ENCODE measurements at places on chromosomes 12 and 14. TPM values are rescaled to one million over a fixed set of nuclear protein-coding genes. Genes with fewer than 3 reads are reported as not detected.

DNA sequence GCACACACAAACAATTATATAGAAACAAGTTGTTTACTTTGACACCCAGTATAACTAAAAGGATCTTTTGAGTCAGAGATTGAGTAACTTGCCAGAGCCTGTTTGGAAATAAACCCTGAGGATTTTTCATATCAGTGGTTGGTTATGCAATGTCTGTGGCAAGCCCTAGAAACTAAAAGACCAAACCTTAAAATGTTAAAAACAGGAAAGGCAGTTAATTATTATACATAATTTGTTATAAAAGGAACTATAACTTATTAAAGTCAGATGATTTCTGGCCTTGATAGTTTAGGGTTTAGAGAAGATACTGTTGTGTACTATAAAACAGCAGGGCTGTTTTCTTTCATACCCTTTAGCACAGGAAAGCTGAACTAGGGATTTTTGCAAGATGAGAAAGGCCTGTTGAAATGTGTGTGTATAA is 44.1 kb downstream of the PSEN1 start:
- DNase-seq: no peak
- H3K4me3 ChIP-seq: no peak overlapping the region
- no peak overlapping the region for H3K27ac ChIP-seq
- peaks cover 3% of the 10 kb centered on the region for H3K4me1 ChIP-seq

Gene HRK
- not detected for total RNA-seq

DNA sequence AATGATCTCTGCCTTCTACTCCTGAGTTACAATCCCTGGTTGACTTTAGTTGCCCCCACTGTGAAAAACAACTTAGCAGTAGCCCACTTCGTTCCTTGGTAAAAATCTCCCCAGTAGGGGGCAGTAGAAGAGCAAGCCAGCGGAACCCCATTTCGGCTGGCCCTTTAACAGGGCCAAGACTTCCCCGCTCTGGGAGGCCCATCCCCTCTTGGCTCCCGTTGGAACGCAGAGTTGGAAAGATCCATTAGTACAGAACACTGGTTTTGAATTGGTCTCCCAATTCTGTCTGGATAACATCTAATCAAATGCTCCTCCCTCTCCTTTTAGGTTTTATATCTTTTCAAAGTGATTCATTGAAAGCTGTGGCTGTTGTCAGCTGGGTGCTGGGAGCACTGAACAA is 1133.3 kb downstream of the BCL11B start:
- peaks cover 76% of the 10 kb centered on the region for H3K4me1 ChIP-seq
- peak overlapping the region; percentile 53 for H3K4me3 ChIP-seq
- peak overlapping the region; percentile 61 for H3K27ac ChIP-seq

Gene P2RX4
- 25.2 TPM for total RNA-seq

Gene ABCB9
- total RNA-seq: 5.4 TPM

DNA sequence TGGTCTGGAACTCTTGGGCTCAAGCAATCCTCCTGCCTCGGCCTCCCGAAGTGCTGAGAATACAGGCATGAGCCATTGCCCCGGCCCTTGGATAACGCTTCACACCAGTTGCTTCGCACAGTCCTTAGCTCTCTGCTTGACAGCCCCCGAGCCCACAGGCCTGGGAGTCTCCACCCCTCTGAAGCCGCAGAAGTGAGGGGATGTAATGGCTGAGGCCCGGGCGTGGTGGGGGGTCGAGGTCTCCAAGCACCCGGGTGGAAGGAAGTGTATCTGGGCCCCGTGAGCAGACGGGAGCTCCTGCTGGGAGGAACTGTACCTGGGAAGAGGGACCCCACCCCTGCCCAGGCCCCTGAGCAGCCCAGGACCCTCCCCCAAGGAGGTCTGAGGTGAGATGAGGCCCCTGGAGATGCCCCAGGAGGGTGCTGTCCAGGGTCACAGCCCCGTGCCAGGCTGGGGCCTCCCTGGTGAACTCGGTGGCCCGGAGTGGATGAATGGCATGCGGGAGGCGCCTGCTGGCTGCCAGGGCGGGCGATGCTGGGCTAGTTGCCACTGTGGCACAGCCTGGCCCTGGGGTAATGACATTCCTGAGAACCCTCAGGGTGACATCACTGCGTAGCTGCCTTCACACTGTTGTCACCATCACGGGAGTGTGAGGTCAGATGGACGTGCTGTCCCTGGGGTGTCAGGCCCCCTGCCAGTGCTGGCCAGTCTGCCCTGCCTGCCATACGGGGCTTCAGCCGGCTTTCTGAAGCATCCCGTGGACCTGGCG is 48.9 kb downstream of the KIF26A start:
- H3K27me3 ChIP-seq: no peaks in the 10 kb centered on the region
- H3K4me1 ChIP-seq: no peaks in the 10 kb centered on the region
- no peak for DNase-seq
- no peak overlapping the region for H3K4me3 ChIP-seq

Gene TRMT5
- 14.1 TPM for total RNA-seq

DNA sequence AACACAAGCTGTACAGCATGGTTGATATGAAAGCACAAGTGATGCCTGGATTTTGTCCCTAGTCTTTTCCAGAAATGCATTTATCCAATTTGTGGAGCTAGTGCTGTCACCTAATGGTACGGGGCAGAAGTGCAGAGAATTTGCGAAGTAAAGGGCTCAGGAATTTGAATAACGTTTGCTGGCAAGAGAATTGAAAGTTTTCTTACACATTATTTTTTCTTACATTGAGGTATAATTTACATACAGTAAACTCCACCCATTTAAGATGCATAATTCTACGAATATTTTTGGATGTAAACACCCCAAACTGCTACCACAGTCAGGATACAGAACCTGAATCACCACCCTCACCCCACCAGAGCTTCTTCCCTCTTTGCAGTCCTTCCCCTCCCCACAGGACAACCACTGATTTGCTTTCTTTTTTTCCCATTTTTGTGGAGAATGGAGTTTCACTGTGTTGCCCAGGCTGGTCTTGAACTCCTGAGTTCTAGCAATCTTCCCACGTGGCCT is 3.5 kb downstream of the AICDA start:
- H3K36me3 ChIP-seq: no peaks in the 10 kb centered on the region
- no peak for DNase-seq
- peaks cover 8% of the 10 kb centered on the region for H3K4me1 ChIP-seq

Gene PLEK2
- total RNA-seq: not detected

DNA sequence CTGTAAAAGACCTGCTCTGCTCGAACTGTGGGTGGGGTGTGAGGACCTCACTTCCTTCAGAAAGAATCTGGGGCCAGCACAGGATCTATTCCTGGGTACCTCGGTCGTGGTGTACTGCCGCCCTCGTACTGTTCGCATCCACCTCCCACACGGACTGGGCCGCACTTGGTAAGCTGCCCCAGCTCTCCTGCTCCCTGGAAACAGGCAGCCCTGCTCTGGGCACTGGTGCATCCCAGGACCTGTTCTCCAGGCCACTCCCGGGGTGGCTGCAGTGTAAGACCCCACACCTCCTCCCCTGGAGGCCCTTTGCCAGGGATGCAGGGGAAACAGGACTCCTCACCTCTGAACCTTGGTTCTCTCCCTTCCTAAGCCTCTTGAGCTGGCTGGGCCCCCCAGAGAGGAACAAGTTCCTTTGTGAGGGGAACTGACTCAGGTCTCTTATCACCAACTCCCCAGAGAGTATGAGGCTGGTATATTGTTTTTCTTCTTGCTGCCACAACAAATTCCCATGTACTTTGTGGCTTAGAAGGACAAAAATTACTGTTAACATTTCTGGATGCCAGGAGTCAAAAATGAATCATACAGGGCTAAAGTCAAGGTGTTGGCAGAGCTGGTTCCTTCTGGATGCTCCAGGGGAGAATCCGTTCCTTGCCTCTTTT is 276.5 kb downstream of the NUAK1 start:
- H3K36me3 ChIP-seq: no peaks in the 10 kb centered on the region
- no peaks in the 10 kb centered on the region for H3K4me1 ChIP-seq
- no peak for DNase-seq
- no peak overlapping the region for H3K27ac ChIP-seq
- no peaks in the 10 kb centered on the region for H3K27me3 ChIP-seq
- H3K4me3 ChIP-seq: no peak overlapping the region

DNA sequence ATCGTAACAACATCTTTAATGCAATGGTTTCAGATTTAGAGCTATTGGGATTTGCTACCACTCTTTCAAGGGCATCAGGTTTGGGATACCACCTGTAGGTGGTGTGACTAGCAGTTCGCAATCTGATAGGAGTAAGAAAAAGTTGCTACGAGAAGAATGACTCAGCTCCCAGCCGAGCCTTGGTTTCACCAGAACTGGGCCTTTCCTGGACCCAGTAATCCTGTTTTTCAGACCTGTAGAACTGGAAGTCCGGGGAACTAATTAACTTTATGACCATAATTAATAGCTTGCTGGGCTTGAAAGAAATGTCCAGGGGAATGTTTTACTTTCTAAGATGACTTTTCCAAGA is 770 bp downstream of the ABHD4 start:
- H3K27ac ChIP-seq: peak overlapping the region; percentile 79
- peaks cover 7% of the 10 kb centered on the region for H3K27me3 ChIP-seq
- DNase-seq: no peak
- peaks cover 43% of the 10 kb centered on the region for H3K4me1 ChIP-seq

Gene PKP2
- 0.11 TPM for total RNA-seq

- no peak overlapping the region for H3K27ac ChIP-seq
- H3K4me3 ChIP-seq: no peak overlapping the region
- DNase-seq: no peak
- H3K36me3 ChIP-seq: peaks cover 8% of the 10 kb centered on the region
These were observed 136.3 kb upstream of the PLXNC1 start for GRCh38 chr12:94012071-94012470.

- H3K27me3 ChIP-seq: no peaks in the 10 kb centered on the region
- DNase-seq: no peak
- no peak overlapping the region for H3K27ac ChIP-seq
- no peaks in the 10 kb centered on the region for H3K36me3 ChIP-seq
- H3K4me1 ChIP-seq: no peaks in the 10 kb centered on the region
- no peak overlapping the region for H3K4me3 ChIP-seq
These were observed 244.4 kb downstream of the ATXN7L3B start for GRCh38 chr12:74781991-74782485.
